Kidney tubule cell (primary cell): ENCODE measurements at places on chromosomes 3 and 15.

DNA sequence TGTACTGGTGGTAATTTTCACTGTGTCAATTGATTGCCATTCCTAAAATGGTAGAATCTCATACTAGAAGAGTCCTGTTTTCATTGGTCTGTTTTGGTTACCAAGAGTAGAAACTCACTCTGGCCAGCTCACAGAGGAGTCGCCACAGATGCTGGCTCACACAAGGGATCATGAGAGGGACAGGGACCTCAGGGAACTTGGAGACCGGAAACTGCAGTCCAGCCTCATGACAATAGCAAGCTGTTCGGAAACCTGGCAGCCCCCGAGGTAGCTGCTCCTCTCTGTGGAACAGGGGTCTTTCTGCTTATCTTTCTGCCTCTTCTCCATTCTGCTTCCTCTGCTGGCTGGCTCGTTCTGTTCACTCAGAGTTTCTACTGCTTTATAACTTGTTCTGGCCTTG is 192.9 kb downstream of the PLCL2 start:
- DNase-seq: no peak

- no peak for DNase-seq
Measured at GRCh38 chr15:61528581-61528910, 299.4 kb upstream of the RORA start.

DNA sequence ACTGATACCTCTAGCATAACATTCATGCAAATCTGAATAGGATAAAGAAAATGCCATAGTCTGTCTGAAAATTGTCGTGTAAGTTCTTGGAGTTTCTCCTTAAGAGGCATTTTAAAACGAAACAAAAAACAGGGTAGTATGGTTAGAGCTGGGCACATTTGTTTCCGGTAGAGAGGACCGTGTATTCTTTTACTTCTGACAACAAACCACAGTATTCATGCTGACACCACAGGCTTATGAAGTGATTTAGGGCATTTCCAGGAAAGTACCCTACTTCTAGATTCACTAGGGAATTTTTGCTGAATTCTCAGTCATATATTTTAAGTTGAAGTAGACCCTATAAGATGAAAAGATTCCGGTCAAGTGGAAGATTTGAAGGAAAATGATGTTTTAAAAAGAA is 541.3 kb downstream of the UNC13C start:
- DNase-seq: no peak

DNA sequence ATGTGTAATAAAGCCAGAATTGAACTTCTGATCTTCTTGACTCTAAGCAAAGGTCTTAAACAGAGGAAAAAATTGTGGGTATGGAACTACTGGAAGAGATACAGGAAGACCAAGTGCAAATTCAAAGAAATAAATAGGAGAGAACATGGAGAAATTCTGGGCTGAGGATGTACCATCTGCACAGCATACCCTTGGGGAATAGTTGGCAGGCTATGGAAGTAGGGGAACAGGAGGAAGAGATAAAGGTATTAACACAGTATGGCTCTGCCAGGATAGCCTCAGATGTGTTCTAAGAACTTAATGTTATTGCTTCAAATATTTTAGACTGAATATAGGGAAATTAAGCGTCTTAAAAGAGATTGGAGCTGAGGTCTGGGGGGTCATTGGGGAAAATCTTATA is 485.4 kb downstream of the CNTN3 start:
- no peak for DNase-seq

GRCh38 chr15:38622304-38622703 is 57.7 kb upstream of the RASGRP1 start:
- no peak for DNase-seq

- DNase-seq: peak; percentile 44
Measured at GRCh38 chr3:8385848-8386620, 115.6 kb upstream of the LMCD1 start.
